ENCODE measurements at places on chromosomes 13 and 19.

DNA sequence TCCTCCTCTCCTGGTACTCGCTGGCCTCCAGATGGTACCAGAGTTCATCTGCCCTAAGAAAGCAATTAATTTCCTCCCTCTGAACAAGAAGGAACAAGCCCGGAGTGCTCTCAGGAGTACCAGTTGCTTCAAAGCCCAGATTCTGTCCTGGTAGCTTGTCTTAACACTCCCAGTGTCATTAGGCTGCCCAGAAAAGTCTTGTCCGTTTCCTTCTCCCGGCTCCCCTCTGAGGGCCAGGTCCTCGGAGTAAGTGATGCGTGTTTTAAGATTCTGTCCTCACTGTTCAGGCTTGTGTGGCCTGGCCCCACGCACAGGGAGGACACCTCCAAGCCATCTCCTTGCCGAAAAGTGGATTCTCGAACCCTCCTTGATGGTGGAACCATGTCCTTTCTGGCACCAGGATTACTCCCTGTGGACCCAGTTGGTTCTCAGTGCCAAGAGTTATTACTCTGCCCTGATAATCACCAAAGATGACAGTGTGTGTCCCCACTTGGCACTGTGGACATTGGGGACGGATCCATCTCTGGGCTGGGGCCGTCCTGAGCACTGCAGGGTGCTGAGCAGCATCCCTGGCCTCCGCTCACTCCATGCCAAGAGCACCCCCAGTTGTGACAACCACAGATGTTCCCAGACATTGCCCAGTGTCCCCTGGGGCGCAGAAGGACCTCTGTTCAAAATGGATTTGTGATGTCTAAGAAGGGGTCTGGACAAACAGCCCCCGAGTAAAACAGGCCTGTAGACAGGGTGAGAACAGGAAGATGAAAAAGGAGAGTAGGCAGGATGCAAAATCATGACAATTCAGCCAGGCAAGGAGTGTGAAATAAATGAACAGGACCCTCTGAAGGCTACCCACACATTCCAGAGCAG is 52.4 kb downstream of the RFX2 start:
- DNase-seq: peak; percentile 41

GRCh38 chr19:4811328-4812131 is 20.0 kb downstream of the TICAM1 start:
- peak; percentile 82 for DNase-seq

DNA sequence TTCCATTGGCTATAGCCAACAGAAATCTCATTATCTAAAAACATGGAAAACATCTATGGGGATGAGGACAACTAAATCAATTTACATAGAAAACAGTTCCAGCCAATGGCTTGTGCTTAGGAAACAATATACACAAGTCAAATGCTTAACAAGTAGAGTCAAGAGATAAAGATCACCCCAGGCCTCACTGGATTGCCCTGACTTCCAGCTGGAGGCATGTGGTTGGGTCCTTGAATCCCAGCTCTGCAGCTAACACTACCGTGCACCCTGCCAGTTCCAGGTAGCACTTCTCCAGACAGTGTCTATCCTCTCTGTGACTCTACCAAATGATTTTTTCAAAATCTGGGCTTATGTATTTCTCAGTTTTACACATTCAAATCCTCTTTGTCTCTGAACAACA is 80.2 kb downstream of the DOCK9 start:
- no peak for DNase-seq

DNA sequence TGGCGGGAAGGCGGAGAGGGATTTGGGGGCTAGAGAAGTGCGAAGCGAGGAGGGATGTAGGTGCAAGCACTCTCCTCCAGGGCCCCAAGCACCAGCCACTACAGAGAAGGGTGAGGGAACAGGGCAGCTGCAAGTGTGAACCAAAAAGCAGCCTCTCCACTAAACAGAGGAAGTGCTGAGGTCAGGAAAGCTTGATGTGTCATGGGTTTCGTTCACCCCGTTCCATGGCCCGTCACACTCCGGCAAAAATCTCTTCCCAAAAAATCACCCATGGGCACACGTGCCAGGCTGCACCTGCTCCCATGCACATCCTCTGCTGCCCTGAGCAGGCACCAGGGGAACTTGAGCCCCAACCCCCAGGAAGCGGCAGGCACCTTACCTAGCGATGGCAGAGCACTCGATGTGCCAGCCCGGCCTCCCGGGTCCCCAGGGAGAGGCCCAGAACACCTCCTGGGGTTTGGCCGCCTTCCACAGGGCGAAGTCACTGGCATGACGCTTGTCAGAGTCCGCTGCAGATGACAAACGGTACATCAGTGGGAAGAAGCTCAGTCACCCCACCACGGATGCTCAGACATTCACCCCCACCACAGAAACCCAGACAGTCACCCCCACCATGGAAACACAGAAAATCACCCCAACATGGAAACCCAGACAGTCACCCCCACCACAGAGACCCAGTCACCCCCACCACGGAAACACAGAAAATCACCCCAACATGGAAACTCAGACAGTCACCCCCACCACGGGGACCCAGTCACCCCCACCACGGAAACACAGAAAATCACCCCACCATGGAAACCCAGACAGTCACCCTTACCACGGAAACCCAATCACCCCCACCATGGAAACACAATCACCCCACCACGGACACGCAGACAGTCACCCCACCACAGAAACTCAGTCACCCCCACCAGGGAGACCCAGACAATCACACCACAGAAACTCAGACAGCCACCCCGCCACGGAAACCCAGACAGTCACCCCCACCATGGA is 29.0 kb downstream of the CARS2 start:
- DNase-seq: no peak

- no peak for DNase-seq
Observed at GRCh38 chr13:95485045-95485517, 67.4 kb upstream of the CLDN10 start.

- DNase-seq: no peak
Observed at GRCh38 chr13:113732176-113732960, 26.7 kb upstream of the TMEM255B start.

GRCh38 chr19:11699931-11700794 is 38.6 kb downstream of the ZNF823 start:
- no peak for DNase-seq

DNA sequence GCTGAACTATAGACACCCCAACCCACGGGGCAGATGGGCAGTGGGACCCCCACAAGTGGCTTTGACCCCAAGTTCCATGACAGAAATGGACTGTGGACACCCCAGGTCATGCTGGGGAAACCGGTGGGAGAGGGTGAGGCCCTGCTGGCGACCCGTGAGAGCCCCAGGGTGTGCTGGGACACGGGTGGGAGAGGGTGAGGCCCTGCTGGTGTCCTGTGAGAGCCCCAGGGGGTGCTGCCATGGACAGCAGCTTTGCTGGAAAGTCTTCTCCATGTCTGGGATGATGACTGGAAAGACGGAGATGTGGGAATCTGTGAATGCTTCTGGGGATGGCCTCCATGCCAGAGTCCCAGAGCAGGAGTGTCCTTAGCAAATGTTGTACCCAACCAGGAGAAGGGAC is 148.4 kb downstream of the URI1 start:
- no peak for DNase-seq

DNA sequence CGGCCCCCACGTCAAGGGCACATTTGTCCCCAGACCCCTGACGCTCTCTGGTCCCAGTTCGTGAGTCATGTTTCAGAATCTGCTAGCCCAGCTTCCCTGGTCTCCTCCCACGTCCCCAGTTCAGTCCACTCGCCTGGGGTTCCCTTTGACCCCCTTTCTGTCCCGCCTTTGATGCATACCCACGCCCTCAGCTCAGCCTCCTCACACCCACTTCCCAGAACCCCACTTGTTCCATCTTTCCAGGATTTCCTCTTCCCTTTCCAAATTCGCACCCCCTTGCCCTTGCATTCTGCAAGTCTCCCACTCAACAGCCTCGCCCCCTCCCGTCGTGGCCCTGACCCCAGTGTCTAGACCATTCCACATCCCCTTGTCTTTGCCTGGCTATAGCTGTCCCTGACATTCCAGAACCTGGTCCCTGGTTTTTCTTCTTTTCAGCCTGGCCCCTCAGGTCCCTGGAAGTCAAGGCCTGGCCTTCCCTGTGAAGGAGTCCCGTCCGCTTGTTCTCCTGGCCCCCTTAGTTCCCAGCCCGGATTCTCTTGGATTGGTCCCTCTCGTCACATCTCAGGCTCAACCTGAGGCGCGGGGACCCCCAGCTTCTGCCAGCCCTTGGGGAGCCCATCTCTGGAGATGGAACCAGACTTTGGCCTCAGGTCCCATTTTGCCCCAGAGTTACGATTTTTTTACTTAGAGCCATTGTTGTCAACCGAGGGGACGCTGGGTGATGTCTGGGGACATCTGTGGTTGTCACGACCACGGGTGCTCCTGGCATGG is 1.3 kb downstream of the NCLN start:
- DNase-seq: no peak

DNA sequence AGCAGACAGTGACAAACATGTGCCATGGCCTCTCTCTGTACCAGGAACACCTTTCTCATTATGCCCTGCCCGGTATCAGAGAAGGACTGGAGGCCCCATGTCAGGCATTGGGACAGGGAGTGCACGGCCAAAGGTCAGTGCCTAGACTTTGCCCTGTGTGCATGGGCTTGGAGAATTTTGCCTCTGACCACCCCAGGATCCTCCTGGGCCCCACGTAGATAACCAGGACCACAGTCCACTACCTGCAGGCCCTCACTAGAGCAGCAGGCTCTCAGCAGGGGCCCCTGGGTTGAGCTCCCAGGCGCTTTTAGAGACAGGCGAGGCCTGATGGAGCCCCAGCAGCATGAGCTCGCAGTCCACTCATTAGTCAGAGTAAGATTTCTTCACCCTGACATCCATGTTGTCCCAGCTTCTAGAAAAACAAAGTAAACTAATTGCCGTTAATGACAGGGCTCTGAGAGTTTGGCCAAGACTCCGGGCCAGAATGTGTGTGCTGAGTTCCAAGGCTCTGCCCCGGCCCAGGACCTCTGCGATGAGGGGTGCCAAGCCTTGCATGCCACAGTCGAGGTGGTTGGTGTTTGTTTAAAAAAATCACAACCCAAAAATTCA is 42.7 kb downstream of the CAPN12 start:
- no peak for DNase-seq

- DNase-seq: no peak
Observed at GRCh38 chr19:19443902-19444680, 38.6 kb downstream of the GATAD2A start.

DNA sequence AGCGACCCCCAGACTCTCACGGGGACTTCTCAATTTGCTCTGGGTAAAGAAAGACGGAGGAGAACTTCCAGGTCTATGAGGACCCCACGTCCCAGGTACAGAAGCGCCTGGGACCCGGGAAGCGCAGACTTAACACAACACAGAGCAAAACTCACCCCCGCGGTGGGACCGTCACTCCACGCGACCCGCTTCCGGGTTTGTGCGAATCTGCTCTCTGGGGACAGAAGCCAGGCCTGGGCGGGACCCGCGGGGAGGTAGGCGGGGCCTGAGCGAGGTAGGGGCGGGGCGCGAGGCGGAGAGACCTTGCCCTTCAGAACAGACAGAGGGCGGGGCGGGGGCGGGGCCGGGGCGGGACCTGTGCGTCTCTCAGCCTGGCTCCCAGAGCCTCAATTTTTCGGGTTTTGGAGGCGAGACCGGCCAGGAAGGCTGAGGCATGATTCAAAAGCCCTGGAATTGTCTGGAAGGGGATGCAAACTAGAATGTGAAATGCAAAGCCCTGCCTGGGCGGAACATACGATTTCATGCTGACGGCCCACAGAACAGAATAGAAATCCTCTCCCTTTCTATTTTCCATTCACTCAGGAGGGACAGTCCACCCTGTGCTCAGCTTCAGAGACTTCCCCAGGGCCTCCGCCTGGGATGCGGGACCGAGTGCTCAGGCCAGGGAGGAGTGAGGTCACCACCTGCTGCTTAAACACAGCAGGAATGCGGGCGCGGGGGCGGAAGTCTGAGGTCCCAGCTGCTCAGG is 19.3 kb upstream of the ZNF888 start:
- peak; percentile 97 for DNase-seq

DNA sequence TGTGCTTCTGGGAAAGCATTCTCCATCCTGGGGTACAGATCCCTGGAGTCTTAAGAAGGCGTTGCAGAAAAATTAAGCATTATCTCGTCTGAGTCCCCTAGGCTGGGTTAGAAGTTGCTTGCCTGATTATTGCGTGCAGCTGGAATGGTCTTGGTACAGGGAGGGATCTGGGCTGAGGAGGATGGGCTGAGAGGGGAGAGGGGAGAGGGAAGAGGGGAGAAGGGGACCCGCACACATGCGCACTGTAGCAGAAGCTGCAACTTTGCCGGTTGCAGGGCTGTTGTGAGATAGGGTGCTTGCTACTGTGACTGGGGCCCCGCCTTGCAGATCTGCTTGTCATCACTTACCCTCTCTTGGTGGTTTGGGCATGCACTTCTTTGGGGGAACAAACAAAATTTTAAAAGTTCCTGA is 316.8 kb downstream of the DLEU7 start:
- DNase-seq: no peak

DNA sequence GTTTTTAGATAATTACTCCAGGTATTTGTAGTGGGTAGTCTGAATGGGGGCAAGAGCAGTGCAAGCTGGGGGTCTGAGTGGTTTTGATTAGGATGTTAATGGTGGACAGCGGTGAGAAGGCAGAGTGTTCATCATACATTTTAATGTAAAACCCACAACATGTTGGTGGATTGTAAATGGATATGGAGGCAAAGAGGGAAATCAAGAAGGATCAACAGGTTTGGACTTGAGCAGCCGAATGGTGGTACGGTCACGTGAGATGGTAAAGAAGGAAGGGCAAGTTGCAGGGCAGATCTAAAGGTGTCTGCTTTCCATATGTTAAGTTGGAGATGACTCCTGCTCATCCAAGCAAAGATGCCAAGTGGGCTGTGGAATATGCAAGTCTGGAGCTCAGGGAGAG is 9.5 kb downstream of the ZNF30 start:
- DNase-seq: no peak

DNA sequence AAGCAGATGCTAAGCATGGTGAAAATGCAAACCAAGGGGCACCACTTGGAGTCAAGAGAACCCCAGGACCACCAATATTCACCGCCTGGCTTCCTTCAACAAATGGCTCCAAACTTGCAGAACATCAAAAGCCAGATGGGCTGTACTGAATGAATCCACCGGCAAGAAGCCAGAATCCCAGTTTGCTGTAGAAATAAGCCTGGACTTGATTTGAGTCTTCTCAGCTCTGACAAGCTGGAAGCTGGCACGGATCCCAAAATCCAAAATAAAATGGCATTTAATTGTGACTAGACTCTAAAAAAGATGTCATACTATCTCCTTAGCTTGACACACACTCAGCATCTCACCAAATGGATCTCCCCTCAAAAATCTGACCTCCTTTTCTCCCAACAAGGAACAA is 11.9 kb downstream of the EFNB2 start:
- no peak for DNase-seq

- DNase-seq: no peak
Observed at GRCh38 chr13:32976056-32976805, 40.0 kb upstream of the KL start.

GRCh38 chr13:36261011-36261410 is 36.6 kb downstream of the CCDC169 start:
- DNase-seq: no peak

- DNase-seq: no peak
Observed at GRCh38 chr19:18483119-18483890, 38.6 kb downstream of the ELL start.

- DNase-seq: no peak
Observed at GRCh38 chr19:14475251-14476073, at the start of gene PTGER1. Gene PTGER1, minus strand, starts transcription at chr19:14475354. Its CDS starts 1,034 bp downstream, at chr19:14474320.
